GM04504 (cell line): ENCODE measurements at places on chromosomes 12 and 14.

- no peak for DNase-seq
Measured at GRCh38 chr12:49340971-49341776, 4.2 kb upstream of the C1QL4 start.

GRCh38 chr12:53670308-53670707, 5.6 kb downstream of the ATP5MC2 start:
- DNase-seq, result no peak

GRCh38 chr14:103109535-103110441, 13.5 kb upstream of the TNFAIP2 start:
- no peak for DNase-seq

- no peak for DNase-seq
Measured at GRCh38 chr12:20099395-20100183, 268.7 kb upstream of the PDE3A start.

GRCh38 chr12:4984344-4984743, 59.3 kb upstream of the KCNA5 start:
- DNase-seq, result no peak
